Activated T-cell treated with anti-CD3 and anti-CD28 coated beads, Interleukin-2, amount 50 U/mL, for 72 hours (primary cell): ENCODE measurements at places on chromosomes 1 and 21. TPM values are rescaled to one million over a fixed set of nuclear protein-coding genes. Genes with fewer than 3 reads are reported as not detected.

GRCh38 chr1:43901196-43901961 lies 32.2 kb upstream of the ARTN start:
- no peak overlapping the region for H3K27ac ChIP-seq
- DNase-seq: no peak
- no peaks in the 10 kb centered on the region for H3K27me3 ChIP-seq
- H3K4me3 ChIP-seq: no peak overlapping the region

DNA sequence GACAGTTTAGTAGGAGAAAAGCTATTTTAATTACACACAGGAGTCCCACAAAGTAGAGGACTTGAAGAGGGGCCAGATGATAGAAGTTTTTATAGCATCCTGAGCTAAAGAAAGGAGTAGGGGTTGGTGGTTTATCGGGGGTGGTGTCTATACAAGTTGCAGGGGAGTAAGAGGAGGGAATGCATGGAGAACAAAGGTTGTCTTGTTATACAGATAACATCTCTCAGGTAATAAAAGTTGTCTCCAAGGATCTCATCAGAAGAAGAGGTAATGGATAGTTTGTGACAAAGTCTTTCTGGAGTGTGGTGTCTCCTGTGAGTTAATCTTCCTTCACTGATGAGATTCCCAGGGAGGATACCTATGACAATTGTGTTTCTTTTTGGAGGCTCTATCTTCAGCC lies 23.4 kb upstream of the NUF2 start:
- DNase-seq: no peak
- no peak overlapping the region for H3K27ac ChIP-seq
- no peak overlapping the region for H3K4me3 ChIP-seq
- H3K4me1 ChIP-seq: no peaks in the 10 kb centered on the region

DNA sequence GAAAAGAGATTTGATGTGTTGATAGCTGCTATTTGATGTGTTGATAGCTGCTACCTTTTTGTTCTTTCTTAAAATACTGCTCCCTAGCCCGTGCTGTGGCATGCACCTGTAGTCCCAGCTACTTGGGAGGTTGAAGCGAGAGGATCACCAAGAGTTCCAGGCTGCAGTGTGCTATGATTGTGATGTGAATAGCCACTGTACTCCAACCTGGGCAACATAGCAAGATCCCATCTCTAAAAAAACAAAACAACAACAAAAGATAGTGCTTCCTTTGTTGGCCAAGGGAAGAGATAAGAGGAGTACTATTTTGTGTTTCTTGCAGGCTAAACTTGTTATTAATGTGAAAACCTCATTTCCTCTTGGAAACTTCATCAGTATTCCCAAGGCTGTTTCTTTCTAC lies 6.1 kb downstream of the GPSM2 start:
- DNase-seq: no peak
- no peak overlapping the region for H3K4me3 ChIP-seq
- H3K27ac ChIP-seq: no peak overlapping the region
- H3K36me3 ChIP-seq: no peaks in the 10 kb centered on the region

Gene SPATA6
- total RNA-seq: 3.4 TPM
